ENCODE measurements at places on chromosomes 3 and 15.

DNA sequence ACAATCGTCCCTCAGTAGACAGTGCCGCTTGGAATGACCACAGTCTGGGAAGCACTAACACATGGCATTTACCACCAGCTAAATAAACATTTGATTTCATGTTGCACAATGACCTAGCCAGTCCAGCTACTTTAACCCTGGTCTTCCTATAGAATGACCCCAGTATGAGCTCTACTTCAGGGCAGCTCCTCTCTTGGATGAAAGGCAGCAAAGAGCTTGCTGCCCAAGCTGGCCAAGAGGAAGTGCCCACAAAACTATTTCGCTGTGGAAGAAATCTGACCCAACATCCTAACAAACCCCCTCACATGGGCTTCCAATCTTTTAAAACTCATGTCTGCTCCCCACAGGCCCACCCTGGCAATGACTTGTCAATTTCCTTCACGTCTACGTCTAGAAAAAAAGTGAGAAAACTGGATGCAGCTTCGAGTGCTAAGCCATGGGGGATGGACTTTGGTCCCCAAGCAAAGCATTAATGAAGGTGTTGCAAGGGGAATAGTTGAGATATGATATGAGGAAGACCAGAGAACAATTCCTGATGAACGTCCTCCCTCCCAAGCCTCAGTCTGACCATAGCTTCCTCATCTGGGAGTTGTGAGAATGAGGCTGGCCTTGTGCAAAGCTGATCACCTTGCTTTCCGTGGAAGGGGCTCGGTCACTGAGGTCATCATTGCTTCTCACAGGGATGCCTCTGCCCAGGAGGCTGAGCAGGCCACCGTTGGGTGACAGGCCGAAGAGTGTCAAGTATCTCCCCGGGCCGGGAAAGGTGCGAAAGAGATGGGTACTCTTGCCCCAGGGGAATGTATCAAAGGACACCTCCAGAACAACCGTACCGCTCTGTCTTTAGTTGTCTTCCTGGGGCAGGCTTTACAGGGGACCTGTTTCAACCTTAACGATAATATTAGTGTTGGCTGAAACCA is 964 bp downstream of the SLC25A20 start:
- peak overlapping the region; percentile 56 for H3K27ac ChIP-seq
- DNase-seq, result no peak
- peak overlapping the region; percentile 74 for H3K4me3 ChIP-seq
- H3K27me3 ChIP-seq, result no peaks in the 10 kb centered on the region
- peaks cover 5% of the 10 kb centered on the region for H3K4me1 ChIP-seq

DNA sequence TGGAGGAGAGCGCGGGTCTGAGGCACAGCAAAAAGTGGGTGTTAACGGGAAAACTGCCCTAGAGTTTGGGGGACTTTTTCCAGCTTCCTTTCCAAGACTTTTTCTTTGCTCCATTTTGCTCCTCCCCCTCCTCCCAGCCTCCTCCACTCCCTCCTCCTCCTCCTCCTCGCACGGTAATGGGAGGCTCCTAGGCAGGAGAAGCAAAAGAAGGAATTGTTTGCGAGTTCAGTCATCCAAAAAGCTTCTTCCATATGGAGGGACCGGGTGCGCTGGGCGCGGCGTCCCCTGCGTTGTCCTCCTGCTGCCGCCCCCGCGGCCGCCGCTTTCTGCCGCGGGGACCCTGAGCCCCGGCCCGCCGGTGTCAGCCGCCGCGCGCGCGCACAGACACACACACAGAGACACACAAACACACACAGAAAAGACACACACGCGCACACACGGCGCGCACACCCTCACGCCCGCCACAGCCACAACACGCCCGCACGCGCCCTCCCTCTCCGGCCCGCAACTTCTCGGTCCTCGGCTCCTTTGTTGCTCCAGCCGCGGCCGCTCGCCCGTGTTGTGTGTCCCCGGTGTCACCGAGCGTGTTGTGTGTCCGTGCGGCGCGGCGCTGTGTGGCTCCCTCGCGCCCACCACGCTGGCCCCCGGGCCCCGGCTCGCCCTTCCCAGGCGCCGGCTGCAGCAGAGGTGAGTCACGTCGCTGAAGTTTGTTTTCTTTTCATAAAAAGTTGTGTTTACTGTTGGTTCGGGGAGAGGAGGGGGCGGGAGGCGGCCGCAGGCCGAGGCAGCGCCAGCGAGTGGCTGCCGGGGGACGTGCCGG is at the start of gene BOC:
Gene BOC, plus strand, starts transcription at position 228 of the 820 bp plus-strand sequence. CDS start 38,246 bp downstream, outside the sequence.
- H3K27me3 ChIP-seq, result no peaks in the 10 kb centered on the region
- H3K36me3 ChIP-seq, result no peaks in the 10 kb centered on the region
- no peaks in the 10 kb centered on the region for H3K4me1 ChIP-seq
- no peak for DNase-seq
- peak within 1 kb of the TSS; percentile 85 for H3K27ac ChIP-seq
- H3K4me3 ChIP-seq, result peak within 1 kb of the TSS; percentile 70

GRCh38 chr15:31147456-31147855 is 45.9 kb upstream of the TRPM1 start:
- H3K27me3 ChIP-seq, result no peaks in the 10 kb centered on the region
- no peaks in the 10 kb centered on the region for H3K4me1 ChIP-seq
- no peaks in the 10 kb centered on the region for H3K36me3 ChIP-seq
- DNase-seq, result no peak
- no peak overlapping the region for H3K27ac ChIP-seq
- H3K4me3 ChIP-seq, result no peak overlapping the region

- DNase-seq, result no peak
- H3K27me3 ChIP-seq, result no peaks in the 10 kb centered on the region
- peaks cover 13% of the 10 kb centered on the region for H3K4me1 ChIP-seq
- H3K27ac ChIP-seq, result peak overlapping the region; percentile 76
- H3K4me3 ChIP-seq, result no peak overlapping the region
These were observed 15.8 kb downstream of the ST3GAL6 start for GRCh38 chr3:98778852-98779413.

DNA sequence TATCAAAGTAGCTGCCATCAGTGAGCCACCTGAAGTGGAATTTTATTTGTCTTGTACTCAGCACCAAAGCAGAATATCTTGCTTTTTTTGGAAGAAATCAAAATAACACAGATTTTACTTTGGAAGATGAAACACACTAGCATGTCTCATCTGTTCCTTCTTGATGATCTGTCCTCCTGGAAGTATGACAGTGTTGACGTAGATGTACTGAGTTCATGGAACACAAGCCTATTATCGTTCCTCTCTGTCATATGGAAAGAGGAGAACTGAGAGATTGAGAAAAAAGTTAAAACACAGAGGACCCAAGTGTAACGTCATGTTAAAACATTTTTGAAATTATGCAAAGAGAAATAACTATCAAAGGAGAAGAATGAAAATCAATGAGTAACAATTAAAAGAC is 340.2 kb downstream of the ROBO2 start:
- no peaks in the 10 kb centered on the region for H3K27me3 ChIP-seq
- H3K27ac ChIP-seq, result no peak overlapping the region
- H3K36me3 ChIP-seq, result no peaks in the 10 kb centered on the region
- no peak overlapping the region for H3K4me3 ChIP-seq
- DNase-seq, result no peak

DNA sequence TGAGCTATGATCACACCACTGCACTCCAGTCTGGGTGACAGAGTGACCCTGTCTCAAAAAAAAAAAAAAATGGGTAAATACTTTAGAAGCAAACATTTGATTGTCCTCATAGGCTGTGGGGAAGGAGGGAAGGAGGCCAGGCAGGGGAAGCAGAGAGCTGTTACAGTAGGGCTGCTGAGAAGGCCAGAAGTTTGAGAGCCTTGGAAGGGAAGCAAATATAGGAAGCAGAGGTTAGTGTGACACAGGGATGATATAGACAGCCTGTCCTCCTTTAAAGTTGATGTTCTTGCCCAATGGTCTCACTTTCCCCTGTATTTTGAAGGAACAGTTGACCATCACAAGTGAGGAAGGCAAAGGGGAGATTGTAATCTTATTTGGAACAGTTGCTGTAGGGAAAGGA is 5.3 kb upstream of the ALPK3 start:
- no peaks in the 10 kb centered on the region for H3K36me3 ChIP-seq
- peaks cover 4% of the 10 kb centered on the region for H3K4me1 ChIP-seq
- no peak overlapping the region for H3K27ac ChIP-seq
- no peaks in the 10 kb centered on the region for H3K27me3 ChIP-seq
- no peak overlapping the region for H3K4me3 ChIP-seq

GRCh38 chr3:177013681-177014280 is 183.5 kb downstream of the TBL1XR1 start:
- peaks cover 8% of the 10 kb centered on the region for H3K36me3 ChIP-seq
- H3K4me1 ChIP-seq, result no peaks in the 10 kb centered on the region
- H3K27me3 ChIP-seq, result no peaks in the 10 kb centered on the region

DNA sequence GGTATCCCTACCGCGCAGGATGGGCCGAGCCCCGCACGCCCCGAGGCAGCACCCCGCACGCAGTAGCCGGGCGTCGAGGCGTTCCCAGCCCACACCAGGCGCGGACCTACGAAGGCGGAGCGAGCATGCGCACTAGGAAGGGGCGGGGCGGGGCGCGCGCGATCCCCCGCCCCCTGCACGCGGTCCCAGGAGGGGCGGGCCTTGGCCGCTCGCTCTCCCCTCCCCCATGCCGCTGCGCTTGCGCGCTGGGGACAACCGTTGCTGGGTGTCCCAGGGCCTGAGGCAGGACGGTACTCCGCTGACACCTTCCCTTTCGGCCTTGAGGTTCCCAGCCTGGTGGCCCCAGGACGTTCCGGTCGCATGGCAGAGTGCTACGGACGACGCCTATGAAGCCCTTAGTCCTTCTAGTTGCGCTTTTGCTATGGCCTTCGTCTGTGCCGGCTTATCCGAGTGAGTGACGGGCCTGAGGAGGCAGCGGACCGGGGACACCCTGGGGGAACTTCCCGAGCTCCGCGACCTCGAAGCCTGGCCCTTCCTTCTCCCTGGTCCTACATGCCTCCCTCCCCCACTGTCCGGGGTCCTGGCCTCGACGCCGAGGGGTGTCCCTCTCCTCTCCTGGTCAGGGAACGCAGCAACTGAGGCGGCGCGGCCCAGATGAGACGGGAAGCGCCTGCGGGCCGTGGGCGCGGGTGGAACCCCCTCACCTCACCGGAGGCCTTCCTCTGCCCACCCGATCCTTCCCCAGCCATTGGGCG is at the start of gene SPESP1:
Gene SPESP1, plus strand, starts transcription at position 258 of the 755 bp plus-strand sequence. Its CDS starts 129 bp downstream, at position 387.
- no peaks in the 10 kb centered on the region for H3K27me3 ChIP-seq
- H3K27ac ChIP-seq, result no peak within 1 kb of the TSS
- no peak for DNase-seq
- no peaks in the 10 kb centered on the region for H3K36me3 ChIP-seq
- H3K4me1 ChIP-seq, result no peaks in the 10 kb centered on the region
- H3K4me3 ChIP-seq, result peak within 1 kb of the TSS; percentile 27

DNA sequence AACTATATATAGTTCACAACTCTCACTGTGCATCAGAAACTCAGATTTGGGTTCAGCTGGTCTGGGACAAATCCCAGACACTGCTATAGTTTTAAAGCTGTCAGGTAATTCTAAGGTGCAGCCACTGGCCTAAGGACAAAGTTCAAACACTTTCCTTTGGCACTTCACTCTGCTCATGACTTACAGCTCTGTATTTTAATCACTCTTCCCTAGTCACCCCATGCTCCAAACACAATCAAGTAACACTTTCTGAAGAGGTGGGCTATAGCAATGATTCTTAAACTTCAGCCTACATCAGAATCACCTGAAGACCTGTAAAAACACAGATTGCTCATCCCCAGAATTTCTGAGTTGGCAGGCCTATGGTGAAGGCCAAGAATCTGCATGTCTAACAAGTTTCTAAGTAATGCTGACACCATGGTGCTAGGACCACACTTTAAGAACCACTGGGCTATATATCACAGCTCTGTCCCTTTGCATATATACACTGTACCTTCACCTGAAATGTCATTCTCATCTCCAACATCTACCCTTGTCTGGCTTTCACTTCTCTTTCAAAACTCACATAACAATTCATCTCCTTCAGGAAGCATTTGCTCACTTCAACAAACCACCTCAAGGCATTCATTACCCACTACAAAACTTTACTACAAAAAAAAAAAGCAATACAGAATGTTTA is 21.4 kb downstream of the STAG1 start:
- no peak overlapping the region for H3K27ac ChIP-seq
- H3K36me3 ChIP-seq, result no peaks in the 10 kb centered on the region
- no peak overlapping the region for H3K4me3 ChIP-seq
- peaks cover 25% of the 10 kb centered on the region for H3K4me1 ChIP-seq

DNA sequence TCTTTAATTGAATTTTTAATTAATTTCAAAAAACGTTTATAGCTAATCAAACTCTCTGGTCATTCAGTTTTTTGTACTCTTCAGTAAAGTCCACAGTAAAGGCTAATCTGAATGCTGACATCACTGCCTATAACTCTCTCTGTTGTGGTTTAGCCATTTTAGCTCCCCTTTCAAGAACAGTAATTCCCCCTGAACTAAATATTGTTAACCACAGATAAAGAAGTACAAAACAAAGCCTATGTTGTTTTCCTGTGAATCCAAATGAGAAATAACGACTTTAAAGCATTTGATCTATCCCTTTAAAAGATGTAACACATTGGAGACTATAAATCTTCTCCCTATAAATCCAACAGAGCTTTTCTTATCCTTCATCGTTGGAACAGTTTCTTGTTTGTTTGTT is 94.2 kb downstream of the ZBTB20 start:
- no peak overlapping the region for H3K4me3 ChIP-seq
- no peaks in the 10 kb centered on the region for H3K4me1 ChIP-seq
- no peak overlapping the region for H3K27ac ChIP-seq
- H3K27me3 ChIP-seq, result no peaks in the 10 kb centered on the region

DNA sequence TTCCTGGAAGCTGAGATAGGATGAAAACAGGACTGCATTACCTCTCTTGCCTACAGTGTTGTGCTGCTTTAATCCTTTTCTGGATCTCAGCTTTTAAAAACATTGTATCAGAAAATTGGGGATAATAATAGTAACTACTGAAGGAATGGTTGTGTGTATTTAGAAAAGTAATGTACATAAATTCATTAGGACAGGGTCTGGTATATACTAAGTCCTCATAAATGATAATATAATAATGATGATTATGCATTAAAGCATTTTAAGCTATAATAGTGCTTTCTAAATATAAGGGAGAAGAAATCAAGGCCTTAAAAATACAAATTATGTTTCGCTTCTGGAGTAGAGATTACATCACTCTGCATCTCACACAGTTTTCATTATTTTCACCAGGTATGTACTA is 530.1 kb downstream of the ZNF385D start:
- H3K4me1 ChIP-seq, result no peaks in the 10 kb centered on the region
- H3K4me3 ChIP-seq, result no peak overlapping the region
- DNase-seq, result no peak

- H3K4me3 ChIP-seq, result no peak overlapping the region
- H3K27me3 ChIP-seq, result no peaks in the 10 kb centered on the region
- DNase-seq, result no peak
- H3K27ac ChIP-seq, result no peak overlapping the region
These were observed 98.5 kb downstream of the ITPR1 start for GRCh38 chr3:4591669-4592068.

DNA sequence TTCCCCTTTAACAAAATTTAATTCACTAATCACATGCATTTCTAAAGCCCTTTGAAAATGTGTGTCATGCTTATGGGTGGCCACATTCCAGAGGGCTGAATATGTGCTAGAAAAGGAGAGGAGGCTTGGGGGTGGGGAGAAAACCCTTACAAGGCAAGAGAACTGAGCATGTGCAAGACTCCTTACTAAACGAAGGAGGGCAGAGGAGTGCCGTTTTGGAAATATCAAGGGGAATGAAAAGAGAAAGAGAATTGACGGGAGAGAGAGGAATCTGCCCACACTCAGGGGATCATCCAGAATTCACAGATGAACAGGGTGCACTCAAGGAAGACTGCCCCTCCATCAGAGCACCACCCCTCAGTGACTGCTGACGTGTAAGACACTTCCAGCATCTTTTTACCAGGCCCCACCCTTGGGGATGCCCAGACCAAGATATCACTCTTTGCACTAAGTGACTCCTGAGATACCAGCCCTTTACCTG is 37.9 kb upstream of the TSC22D2 start:
- H3K36me3 ChIP-seq, result no peaks in the 10 kb centered on the region
- peak overlapping the region; percentile 72 for H3K27ac ChIP-seq

Data from ascending aorta (tissue), 2 donors.